ENCODE measurements at places on chromosomes 2 and 18. TPM values are rescaled to one million over a fixed set of nuclear protein-coding genes. Genes with fewer than 3 reads are reported as not detected.

GRCh38 chr2:205728366-205728765 is 46.1 kb downstream of the NRP2 start:
- peaks cover 6% of the 10 kb centered on the region for H3K4me1 ChIP-seq
- DNase-seq = no peak
- H3K27me3 ChIP-seq = no peaks in the 10 kb centered on the region
- no peak overlapping the region for H3K4me3 ChIP-seq

- H3K4me3 ChIP-seq = peak within 1 kb of the TSS; percentile 92
- peaks cover 56% of the 10 kb centered on the region for H3K4me1 ChIP-seq
- peaks cover 8% of the 10 kb centered on the region for H3K36me3 ChIP-seq
These were observed at the start of gene PRKCE for GRCh38 chr2:45651415-45652089. PRKCE (plus strand) TSS chr2:45651675.

DNA sequence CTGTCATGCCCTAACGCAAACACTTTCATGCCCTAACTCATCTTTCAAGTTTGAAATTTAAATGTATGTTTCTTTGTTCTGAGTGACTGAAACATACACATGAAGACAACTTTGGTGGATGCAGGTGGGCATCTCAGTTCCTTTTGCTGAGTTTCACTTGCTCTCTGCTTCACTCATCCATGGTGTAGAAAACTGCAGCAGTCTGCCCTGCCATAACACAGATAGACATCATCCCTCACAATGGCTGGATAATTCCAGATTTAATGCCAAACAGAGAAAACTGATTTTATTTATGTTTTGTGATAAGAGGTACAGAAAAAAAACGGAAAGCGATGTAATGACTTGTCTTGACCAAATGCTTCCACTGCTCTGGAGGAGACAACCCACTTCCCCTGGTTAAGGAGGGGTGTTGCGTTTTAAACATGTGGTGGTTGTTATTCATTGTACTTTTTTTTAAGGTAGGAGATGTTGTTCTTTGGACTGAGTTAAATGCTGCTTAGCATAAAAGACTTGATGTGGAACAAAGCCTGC is 70.4 kb downstream of the RHBDD1 start:
- H3K27ac ChIP-seq = peak overlapping the region; percentile 94
- H3K4me1 ChIP-seq = peaks cover 97% of the 10 kb centered on the region
- DNase-seq = no peak
- peaks cover 9% of the 10 kb centered on the region for H3K36me3 ChIP-seq
- H3K27me3 ChIP-seq = no peaks in the 10 kb centered on the region

DNA sequence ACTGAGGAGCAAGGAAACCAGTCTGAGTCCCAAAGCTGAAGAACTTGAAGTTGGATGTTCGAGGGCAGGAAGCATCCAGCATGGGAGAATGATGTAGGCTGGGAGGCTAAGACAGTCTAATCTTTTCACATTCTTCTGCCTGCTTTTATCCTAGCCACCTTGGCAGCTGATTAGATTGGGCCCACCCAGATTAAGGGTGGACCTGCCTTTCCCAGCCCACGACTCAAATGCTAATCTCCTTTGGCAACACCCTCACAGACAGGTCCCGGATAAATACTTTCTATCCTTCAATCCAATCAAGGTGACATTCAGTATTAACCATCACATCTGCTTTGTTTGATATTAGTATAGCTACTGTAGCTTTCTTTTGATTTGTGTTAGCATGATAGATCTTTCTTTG is 27.1 kb downstream of the VRK2 start:
- peaks cover 62% of the 10 kb centered on the region for H3K36me3 ChIP-seq
- no peak overlapping the region for H3K4me3 ChIP-seq
- H3K27ac ChIP-seq = no peak overlapping the region
- DNase-seq = no peak
- H3K27me3 ChIP-seq = no peaks in the 10 kb centered on the region
- peaks cover 28% of the 10 kb centered on the region for H3K4me1 ChIP-seq

DNA sequence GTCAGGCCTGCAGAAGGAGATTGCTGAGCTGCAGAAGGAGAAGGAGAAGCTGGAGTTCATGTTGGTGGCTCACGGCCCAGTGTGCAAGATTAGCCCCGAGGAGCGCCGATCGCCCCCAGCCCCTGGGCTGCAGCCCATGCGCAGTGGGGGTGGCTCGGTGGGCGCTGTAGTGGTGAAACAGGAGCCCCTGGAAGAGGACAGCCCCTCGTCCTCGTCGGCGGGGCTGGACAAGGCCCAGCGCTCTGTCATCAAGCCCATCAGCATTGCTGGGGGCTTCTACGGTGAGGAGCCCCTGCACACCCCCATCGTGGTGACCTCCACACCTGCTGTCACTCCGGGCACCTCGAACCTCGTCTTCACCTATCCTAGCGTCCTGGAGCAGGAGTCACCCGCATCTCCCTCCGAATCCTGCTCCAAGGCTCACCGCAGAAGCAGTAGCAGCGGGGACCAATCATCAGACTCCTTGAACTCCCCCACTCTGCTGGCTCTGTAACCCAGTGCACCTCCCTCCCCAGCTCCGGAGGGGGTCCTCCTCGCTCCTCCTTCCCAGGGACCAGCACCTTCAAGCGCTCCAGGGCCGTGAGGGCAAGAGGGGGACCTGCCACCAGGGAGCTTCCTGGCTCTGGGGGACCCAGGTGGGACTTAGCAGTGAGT is 19.4 kb downstream of the FOSL2 start:
- peaks cover 21% of the 10 kb centered on the region for H3K4me1 ChIP-seq
- no peak for DNase-seq
- no peaks in the 10 kb centered on the region for H3K27me3 ChIP-seq
- peaks cover 40% of the 10 kb centered on the region for H3K36me3 ChIP-seq
- H3K27ac ChIP-seq = no peak overlapping the region
- H3K4me3 ChIP-seq = no peak overlapping the region

DNA sequence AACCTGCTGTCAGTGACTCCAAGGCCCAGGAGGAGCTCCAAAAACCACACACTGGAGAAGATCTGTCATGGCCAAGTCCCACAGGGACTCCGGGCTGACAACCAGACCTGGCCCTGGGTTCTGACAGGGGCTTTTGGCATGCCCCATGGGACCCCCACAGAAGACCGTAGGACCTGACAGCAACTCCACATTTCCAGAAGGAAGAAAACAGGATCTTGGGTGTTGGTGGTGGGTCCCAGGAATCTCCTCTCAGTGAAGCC is 275.9 kb upstream of the HS6ST1 start:
- H3K36me3 ChIP-seq = no peaks in the 10 kb centered on the region
- no peak for DNase-seq
- H3K4me1 ChIP-seq = no peaks in the 10 kb centered on the region
- no peak overlapping the region for H3K27ac ChIP-seq
- H3K4me3 ChIP-seq = no peak overlapping the region

The CFAP53 gene
- total RNA-seq = 0.27 TPM

The C2orf78 gene
- total RNA-seq = not detected
